ENCODE measurements at places on chromosomes 1 and 21.
A peak's percentile ranks its signal among the peaks of the same experiment; 100 is the strongest.

DNA sequence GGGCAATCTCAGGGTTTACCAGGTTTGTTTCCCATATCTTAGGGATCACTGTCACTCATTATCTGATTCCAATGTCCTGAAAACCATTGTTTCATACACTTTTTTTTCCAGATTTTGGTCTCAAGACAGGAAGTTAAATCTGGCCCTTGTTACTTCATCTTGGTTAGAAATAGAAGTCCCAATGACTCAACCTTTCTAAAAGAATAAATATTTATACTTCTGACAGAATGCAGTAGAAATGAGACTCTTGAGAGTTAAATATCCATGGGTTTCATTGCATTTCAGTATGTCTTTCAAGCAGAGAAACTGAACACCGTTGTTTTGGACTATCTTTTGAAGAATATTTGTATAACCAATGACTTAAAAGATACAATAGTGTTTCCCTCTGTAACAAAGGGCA lies 19.8 kb upstream of the VCAM1 start:
- DNase-seq, result no peak

DNA sequence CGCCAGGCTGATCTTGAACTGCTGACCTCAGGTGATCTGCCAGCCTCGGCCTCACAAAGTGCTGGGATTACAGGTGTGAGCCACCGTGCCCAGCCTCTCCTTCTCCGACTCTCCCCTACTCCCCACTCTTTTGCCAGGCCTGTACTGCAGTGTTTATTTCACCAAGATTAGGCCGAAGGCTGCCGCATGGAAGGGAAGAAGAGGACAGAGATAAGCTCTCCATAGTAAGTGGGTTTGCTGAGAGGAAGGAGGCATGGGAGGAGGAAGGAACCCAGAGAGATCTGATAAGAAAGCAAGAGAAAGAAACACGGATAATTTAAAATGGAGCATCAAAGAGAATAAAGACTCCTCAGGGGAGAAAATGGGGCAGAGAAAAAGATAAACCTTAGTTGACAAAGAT lies 8.7 kb downstream of the PTCH2 start:
- no peak for DNase-seq

- DNase-seq, result no peak
These were observed 17.4 kb upstream of the FAM89A start for GRCh38 chr1:231057410-231057809.

GRCh38 chr1:172581273-172581672 lies 48.3 kb downstream of the SUCO start:
- DNase-seq, result no peak

DNA sequence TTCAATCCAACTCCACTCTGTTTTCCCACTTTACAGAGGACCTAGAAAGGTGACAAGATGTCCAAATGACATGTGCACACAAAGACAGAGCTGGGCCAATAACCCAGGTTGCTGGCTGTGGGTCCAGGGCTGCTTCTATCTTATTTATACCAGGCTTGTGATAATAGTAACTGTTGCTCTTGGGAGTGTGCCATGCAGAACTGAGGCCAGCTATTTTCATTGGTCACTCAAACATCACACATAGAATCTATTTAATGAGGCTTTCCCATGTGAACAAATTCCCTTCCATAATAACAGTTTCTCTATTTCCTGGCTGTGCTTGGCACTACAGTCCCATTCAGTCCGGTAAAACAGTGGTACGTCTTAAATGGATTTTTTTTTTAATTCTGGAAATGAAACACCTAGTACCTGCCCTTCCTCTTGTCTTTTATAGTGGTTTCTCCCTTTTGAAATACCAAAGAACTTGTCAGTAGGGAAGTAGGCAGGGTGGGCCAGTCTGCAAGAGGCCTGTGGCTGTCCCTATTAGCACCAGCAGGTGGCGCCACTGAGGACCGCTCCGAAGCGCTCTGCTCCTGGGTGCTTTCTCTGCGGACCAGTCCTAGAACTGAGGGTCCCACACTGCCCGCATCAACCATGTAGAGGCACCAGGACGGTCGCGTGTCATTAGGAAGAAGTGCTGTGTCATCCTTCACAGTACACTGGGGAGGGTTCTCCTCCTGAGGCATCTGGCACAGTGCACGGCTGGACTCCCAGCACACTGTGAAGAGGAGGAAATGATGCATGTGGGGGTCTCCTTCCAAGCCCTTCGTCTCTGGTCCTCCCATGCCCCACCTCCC lies 52.1 kb downstream of the GPR161 start:
- peak; percentile 54 for DNase-seq

DNA sequence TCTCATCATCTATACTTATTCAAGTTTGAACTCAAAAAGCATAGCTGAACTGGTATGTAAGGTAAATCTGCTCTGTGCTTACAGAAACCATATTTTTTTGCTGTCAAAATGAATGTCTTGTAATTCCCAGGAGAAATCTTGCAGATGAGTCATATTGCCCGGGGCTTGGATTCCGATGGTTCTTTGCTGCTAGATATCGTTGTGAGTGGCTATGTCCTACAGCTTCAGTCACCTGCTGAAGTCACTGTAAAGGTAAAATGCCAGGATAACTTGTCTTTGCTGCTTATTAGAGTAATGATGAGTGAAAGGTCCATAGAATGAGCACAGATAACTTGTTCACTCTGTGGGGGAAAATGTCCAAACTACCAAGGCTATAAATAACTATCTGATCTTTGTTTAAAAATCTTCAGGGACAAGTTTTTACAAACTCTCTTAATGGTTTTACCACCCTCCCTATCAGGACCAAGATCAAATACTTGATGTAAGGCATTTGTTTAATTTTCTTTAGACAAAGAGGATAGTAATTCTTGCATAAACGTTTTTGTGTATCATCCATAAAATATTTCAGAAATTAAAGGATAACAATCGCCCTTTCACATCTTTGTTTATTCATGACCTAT lies 222.3 kb downstream of the TPR start:
- DNase-seq, result no peak

GRCh38 chr1:234570329-234571120 lies 39.5 kb downstream of the IRF2BP2 start:
- no peak for DNase-seq

DNA sequence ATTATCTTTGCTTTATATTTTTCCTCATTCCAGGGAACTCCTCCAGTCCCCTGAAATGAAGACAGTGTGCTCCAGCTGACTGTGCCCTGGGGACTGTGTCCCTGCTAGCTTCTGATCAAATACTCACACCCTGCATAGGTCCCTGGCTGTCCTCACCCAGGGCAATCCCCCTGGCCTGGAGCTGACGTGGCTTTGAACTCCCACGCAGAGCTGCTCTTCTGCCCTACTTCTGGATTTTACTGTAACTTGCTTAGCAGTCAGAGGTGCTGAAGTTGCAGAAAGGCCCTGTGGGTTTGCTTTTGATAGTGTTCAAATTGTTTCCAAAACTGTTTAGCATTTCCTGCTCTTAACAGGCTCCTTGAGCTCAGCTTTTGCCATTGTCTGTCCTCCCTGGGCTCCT lies 186.5 kb downstream of the FASLG start:
- peak; percentile 22 for DNase-seq

DNA sequence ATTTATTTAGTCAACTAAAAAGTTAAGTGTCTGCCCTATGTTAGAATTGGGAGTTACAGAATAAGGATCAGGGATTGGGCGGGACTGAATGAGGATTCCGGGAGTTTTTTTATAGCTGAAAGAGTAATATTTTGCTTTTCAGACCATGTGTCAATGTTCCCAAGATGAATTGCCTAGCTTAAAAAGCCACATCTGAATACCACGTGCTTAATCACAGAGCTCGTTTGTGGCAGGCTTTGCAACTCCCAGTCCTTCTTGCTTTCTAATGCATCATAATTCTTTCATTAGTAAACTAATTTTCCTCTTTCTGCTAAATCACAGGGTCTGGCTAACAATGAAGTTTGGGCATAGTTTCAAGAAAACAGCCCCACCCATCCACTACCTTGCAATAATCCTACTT lies 4.2 kb upstream of the BCL10 start:
- DNase-seq, result no peak

DNA sequence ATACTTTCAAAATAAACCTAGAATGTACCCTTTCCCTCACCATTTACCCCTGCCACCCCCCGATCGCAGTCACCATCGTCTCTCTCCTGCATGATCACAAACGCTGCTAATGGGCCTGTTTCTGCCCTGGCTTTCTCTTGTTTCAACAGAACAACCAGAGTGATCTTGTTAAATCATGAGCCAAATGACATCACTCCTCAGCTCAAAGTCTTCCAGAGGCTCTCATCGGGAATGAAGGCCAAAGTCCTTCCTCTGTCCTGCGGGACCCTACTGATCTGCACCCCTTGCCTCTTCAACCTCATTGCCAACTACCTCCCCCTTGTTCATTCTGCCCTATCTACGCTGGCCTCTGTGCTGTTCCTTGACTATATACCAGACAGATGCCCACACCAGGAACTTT lies 39.4 kb upstream of the PTGFRN start:
- no peak for DNase-seq

DNA sequence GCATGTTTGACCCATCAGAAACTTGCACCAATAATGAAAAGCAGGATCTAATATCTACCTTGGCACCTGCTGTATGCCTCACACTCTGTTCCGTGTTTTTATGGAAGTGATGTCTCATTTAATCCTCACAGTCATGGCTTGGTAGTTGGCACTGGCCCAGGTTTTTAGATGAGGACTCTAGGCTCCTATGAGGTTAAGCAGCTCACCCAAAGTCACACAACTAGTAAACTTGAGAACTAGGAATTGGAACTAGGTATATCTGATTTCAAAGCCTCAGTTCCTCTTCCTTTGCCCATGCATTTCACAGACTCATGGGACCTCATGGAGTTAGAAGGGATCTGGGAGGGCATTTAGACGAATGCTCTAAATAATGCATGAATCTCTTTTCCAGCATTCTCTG lies 21.3 kb upstream of the TARBP1 start:
- DNase-seq, result no peak

- DNase-seq, result no peak
These were observed 405.1 kb upstream of the ADAMTS5 start for GRCh38 chr21:27371975-27372331.

DNA sequence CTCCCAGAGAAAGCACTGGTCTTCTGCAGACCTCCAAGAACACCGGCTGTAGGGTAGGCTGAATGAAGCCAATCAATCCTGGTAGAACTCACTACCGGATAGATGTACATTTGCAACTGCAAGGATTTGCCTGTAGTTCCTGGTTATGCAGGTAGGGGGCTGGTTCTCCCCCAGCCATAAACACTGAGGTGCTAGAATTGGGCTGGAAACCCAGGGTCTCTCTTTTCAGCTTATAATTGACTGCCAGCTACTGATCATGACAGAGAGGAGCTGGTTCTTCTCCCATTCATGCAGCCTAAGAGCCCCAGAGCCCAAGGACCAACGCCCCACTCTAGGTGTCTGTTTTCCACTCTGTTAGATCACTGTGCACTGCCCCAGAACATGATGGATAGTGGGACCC lies 21.5 kb upstream of the MTARC2 start:
- DNase-seq, result no peak

GRCh38 chr1:110207831-110208230 lies 2.3 kb upstream of the KCNC4 start:
- DNase-seq, result peak; percentile 71

- no peak for DNase-seq
These were observed 15.0 kb upstream of the FAM131C start for GRCh38 chr1:16088351-16088911.

DNA sequence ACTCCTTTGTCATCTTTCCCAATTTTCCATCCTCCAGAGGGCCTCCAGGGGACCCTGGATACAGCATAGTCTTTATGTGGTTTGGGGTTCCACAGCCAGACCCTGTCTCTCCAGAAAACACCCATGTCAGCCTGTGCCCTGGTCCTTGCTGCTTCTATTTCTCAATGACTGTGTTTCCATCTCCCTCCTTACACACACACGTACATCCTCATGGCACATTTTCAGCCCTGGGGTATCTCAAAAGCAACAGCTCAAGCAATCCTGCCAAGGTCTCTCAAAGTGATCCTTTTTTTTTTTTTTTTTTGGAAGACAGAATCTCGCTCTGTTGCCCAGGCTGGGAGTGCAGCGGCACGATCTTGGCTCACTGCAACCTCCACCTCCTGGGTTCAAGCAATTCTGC lies 22.3 kb downstream of the QSOX1 start:
- DNase-seq, result no peak

DNA sequence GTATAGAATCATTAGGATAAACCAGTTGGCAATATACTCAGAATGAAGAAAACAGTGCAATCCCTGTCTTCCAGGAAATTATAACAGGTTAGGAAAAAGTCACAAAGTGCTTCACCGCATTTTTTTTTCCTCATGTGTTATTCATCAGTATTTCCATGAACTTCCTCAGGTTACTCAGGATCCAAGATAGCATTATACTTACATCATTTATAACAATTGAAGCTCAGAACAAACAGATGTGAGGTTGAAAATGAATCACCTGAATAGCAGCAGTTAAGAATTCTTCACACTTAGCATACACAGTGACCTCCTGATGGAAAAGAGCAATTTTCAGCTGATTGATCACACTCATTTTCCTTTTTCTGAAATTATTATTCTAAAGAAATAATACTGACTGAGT lies 1040.7 kb upstream of the B3GALT2 start:
- DNase-seq, result no peak

DNA sequence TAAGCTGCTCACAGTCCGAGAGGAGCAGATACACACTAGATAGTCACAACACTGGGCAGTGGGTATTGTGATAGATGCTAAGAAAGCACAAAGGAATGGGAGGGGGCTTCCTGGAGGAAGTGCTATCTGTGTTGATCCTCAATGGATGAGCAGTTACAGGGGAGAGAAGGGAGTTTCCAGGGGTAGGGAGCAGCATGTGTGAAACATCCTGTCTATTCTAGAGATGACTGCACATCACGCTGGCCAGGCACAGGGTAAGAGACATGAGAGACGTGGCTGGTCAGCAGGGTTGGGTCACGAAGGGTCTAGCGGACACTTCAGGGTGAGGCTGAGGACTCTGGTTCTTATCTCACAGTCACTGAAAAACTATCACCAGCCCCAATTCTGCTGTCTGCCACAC lies 235.2 kb downstream of the TRABD2B start:
- no peak for DNase-seq

DNA sequence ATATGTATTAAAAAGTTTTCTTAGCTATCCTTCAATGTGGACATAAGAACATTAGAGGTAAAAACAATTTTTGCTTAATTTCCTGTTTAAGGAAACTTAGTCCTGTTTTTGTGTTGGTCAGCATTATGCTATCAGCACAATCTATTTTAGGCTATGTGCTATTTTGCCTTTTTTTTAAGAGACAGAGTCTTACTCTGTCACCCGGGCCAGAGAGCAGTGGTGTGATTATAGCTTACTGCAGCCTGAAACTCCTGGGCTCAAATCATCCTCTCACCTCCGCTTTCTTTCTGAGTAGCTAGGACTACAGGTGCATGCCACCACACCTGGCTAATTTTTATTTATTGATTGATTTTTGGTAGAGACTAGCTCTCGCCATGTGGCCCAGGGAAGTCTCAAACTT lies 199.1 kb upstream of the TMPRSS15 start:
- no peak for DNase-seq
